ENCODE measurements at places on chromosomes 1 and 21.

DNA sequence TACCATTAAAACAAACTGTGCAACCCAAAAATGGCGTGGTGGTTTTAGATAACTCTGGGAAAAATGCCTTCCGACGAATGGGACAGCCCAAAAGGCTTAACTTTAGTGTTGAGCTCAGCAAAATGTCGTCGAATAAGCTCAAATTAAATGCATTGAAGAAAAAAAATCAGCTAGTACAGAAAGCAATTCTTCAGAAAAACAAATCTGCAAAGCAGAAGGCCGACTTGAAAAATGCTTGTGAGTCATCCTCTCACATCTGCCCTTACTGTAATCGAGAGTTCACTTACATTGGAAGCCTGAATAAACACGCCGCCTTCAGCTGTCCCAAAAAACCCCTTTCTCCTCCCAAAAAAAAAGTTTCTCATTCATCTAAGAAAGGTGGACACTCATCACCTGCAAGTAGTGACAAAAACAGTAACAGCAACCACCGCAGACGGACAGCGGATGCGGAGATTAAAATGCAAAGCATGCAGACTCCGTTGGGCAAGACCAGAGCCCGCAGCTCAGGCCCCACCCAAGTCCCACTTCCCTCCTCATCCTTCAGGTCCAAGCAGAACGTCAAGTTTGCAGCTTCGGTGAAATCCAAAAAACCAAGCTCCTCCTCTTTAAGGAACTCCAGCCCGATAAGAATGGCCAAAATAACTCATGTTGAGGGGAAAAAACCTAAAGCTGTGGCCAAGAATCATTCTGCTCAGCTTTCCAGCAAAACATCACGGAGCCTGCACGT is 82.1 kb downstream of the PRDM2 start:
- DNase-seq: no peak

GRCh38 chr1:172135978-172136610 is 284.4 kb upstream of the C1orf105 start:
- no peak for DNase-seq

DNA sequence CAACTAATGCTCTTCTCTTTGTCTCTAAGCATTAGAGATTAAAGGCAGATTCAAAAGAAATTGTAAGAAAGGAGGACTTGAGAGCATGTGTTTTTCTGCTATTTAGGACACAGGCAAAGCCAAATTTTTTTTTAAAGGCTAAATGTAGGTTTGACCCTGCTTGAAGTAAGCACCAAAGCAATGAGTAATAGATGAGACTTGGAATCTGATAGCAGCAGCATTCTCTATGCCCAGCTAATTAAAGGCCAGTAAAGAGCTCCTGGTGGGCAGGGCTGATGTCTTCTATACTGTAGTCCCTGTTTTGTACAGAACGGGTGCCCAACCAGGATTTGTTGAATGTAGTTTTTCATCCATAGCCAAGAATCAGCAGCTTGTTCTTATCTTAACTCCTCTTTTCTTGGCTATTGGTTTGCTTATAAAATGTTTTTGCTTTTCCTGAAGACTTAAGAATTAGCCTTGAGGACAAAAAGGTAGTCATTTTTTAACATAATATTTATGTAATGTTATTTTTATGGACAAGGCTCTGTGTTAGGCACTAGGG is 179.6 kb downstream of the LMO4 start:
- DNase-seq: no peak

DNA sequence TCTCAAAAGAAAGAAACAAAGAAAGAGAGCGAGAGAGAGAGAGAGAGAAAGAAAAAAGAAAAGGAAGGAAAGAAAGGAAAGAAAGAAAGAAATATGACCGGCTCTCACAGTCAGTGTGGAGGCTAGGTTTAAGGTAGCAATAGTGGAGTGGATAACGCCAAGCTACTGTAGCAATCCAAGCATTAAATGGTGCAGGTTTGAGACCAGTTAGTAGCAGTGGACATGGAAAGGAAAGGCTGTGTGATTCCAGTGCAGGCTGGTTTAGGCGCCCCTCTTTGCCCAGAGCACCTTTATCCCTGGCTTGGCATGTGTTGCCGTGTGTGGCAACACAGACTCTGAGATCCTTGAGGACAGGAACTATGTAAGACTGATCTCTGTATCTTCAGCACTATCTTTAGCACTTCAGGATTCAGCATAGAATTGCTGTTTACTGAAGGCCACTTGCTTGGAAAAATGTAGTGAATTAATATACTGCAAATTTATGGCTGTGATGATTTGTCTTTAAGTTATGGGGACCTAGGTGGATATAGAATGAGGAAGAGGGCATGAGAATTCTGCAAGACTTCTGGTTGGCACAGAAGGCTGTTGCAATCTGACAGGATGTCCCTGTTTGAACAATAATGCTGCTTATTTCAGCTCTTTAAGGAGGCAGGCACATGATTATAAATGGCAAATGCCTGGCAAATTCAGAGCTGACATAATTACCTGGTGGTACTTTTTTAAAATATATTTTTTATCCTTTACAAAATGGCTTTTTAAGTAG is 10.8 kb upstream of the OSBPL9 start:
- DNase-seq: no peak

DNA sequence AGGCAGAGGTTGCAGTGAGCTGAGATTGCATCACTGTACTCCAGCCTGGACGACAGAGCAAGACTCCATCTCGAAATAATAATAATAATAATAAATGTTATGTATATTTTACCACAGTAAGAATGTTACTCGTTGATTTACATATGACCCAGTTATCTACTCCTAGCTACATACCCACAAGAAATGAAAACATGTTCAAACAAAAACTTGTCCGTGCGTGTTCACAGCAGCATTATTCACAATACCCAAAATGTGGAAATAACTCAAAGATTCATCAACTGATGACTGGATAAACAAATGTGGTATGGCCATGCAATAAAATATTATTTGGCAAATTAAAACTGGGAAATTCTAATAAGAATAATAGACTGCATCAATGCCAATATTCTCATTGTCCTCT is 31.7 kb upstream of the ENSA start:
- no peak for DNase-seq

- no peak for DNase-seq
Observed at GRCh38 chr1:167128261-167129227, 34.7 kb downstream of the STYXL2 start.

DNA sequence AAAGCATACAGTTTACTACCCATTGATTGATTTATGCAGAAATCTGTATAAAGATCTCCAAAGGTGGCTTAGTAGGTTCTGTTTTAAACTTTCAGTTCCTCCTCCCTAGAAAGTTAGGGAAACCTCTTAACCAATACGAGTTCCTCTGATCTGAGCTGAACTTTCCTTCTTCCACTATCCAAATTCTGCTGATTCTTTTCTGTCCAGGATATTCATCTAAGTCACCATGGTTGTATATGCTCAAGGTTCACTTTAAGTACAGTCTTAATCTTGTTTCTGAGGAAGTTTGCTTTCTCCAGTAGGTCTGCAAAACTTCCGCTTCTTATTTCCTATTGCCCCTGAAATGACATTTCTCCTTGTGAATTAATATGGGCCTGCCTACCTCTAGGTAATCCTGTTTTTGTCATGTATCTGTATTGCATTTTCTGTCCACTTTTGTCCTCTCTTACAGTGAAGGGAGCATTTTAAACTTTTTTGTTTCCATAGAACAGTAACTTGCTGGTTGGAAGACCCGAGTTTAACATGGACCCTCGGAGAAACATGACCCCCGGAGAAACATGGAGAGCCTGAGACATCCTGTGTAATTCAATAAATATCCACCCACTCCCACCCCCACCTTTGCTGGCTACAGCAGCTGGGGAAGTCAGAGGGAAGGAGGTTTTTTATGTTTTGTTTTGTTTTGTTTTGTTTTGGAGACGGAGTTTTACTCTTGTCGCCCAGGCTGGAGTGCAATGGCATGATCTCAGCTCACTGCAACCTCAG is 16.7 kb upstream of the TUT4 start:
- DNase-seq: no peak

Data from stimulated activated CD4-positive, alpha-beta T cell treated with anti-CD3 and anti-CD28 coated beads, Interleukin-15, amount 100 ng/mL, for 1 hour (primary cell).